ENCODE measurements at places on chromosomes 5 and 9.

GRCh38 chr5:39720136-39720535 lies 295.4 kb upstream of the DAB2 start:
- no peak for DNase-seq

GRCh38 chr9:116555556-116556155 lies 131.4 kb upstream of the TRIM32 start:
- no peak for DNase-seq

DNA sequence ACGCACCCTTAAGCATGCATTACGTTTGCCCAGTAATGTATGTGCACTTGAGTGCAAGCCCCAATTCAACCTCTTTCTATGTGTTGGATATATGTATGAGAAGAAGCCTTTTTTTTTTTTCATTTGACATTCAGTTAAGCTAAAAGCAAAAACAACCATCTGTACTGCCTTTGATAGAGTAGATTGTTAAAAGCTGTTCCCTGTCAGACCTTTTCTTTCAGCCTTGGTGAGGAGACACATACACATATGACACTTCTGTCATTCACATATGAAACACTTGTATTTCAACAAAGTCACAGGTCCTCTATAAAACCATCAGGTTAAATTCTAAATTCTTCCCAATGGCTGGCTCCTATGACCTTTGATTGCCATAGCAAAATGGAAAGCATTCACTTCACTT lies 40.2 kb upstream of the STARD4 start:
- DNase-seq = no peak

DNA sequence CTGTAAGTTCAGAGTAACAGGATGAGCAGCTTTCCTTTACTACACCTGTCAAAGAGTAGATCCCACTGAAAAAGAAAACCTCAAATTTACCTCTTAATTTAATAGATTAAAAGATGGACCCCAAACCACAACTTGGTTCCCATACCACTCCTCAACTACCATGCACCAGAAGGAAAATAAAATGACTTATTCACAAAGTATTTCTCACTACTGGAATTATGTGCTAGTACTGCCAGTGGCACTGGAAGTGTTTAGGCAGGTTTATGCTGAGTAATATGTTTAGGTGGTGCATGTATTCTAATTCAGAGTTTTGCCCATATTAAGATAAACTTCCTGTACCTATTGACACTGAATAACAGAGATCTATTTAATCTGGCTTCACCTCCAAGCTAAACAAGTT lies 6.6 kb downstream of the PLK2 start:
- DNase-seq = no peak

GRCh38 chr9:21336457-21336856 lies 1.3 kb upstream of the KLHL9 start:
- DNase-seq = no peak

- DNase-seq = no peak
These were observed 123.8 kb downstream of the NR3C1 start for GRCh38 chr5:143279698-143280097.

- no peak for DNase-seq
These were observed 133.4 kb downstream of the SEMA6A start for GRCh38 chr5:116441223-116441622.

DNA sequence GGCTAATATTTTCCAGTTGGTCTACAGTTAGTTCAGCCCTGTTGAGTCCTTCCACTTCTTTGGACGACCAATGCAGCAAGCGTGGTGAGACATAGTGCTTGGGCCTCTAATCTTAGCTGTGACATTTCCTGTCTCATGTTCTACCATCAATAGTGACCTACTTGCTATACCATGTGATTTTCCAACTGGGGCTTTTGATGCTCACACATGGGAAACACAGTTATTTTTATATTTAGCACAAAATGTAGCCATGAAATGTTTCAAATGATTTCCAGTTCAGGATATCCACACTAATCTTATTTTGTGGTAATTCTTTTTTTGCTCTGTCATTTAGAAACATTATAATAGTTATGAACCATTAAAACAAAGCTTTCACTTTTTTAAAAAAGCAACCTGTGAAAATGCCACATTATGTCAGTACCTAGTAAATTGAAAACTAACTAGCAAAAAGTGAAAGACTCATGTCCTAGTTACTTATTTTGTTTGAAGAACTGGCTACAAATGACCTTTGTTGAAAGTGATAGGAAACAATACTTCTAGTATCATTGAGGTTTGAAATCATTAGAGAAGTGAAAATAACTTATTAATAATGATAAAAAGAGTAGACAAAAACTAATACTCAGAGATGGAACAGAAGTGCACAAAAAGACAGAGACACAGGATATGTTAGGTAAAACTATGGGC lies 18.3 kb downstream of the MARCHF3 start:
- no peak for DNase-seq

DNA sequence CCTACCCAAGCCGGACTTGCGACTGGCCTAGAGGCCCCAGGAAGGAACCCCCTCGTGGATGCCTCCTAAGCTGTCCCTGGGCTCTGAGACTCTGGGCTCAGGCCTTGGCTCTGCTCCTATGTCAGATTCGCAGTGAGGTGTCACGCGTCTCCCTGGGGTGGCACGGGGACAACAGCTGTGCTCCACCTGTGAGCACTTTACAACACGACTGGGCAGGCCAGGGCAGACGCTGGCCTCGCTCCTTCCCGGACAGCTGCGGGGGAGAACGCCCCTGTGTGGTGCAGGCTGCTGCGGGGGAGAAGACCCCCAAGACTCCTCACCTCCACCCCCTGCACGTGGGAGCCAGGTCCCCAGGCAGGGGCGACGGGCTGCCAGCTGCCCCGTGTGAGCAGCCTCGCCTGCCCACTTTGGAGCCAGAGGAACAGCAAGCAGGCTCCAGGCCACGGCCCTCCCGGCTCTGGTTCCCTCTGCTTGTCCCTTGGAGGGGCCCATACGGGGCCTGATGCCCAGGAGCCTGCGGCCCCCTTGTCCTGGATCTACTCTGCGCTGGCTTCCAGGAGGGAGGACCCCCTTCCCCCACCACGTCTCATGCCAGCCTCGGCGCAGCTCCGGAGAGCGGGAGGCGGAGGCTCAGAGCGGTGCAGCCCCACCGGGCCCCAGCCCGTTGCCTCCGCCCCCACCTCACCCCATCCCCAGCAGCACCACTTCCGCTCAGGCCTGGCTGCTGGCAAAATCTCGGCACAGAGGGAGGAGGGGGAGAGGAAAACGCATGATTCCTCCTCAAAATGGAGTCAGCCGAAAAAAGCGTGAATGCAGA lies 36.0 kb downstream of the SARDH start:
- DNase-seq = no peak

DNA sequence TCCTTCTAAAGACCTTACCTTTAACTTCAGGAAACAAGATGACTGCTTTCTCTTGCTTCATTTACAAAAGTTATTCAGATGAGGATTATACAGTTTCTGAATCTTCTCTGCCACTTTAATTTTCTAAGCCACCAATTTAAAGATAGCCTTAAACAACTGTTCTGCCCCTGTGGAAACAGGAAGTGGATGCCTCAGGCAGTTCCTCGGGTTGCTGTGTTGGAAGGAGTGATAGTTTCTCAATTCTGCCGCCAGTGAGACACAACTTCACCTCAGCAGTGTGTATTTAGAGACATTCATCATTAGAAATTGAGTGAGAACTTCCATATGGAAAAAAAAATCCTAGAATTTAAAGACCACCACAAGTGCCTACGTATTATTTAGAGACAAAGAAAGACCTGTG lies 475.1 kb upstream of the WWC1 start:
- no peak for DNase-seq

- DNase-seq = no peak
These were observed 1.5 kb downstream of the NKX2-5 start for GRCh38 chr5:173233347-173234128.

DNA sequence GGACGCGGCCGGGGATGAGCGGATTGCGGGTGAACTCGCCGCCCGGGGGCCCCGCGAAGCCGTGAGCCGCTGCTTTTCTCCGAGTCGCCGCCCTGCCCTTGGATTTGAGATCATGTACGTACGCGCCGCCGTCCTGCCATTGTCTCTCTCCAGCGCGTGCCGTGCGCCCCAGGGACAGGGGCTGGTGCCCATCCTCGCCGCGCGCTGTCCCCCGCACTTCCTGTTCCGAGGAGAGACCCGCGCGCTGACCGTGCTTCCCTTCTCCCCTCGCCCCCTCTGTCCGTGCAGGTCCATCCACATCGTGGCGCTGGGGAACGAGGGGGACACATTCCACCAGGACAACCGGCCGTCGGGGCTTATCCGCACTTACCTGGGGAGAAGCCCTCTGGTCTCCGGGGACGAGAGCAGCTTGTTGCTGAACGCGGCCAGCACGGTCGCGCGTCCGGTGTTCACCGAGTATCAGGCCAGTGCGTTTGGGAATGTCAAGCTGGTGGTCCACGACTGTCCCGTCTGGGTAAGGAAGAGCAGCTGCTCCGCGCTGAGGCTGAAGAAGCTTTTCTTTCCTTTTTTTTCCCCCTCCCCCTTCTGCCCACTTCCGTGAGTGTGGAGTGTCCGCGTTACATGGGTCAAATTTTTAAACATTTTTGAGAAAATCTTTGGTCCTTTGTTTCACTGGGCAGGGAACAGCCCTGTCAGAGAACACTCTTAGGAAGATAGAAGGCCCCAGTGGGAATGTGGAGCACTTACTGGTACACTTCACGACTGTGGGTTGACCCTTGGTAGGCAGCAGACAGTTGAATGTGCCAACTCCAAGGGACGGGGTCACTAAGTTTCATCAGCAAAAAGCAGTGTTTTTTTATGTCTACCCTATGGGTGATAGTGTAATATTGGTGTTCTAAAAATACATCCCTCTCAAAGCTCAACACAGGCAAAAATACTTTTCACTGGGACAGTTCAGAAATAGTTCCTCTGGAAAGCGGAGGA lies 727 bp downstream of the RHOBTB3 start:
- DNase-seq = no peak

- DNase-seq = no peak
These were observed 37.2 kb downstream of the PAPPA start for GRCh38 chr9:116190637-116191396.

- no peak for DNase-seq
These were observed 1478.3 kb upstream of the CDH6 start for GRCh38 chr5:29715167-29715566.

GRCh38 chr9:127116957-127117356 lies 5.5 kb downstream of the ANGPTL2 start:
- DNase-seq = no peak

DNA sequence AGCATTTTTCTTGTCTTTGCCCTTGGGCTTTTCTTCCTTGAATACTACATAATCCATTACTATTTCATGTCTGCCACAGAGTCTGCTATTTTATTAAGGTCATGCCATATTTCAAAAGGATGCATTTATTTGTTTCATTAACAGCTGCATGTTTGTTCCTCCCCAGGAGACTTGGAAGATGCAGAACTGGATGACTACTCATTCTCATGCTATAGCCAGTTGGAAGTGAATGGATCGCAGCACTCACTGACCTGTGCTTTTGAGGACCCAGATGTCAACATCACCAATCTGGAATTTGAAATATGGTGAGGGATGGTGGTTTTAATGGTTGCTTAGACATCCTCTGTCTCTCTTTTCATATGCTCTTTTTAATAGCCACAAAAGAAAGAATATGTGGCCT lies 4.0 kb downstream of the IL7R start:
- DNase-seq = no peak

GRCh38 chr9:134622896-134623257 lies 18.7 kb upstream of the COL5A1 start:
- no peak for DNase-seq
